Activated CD4-positive, alpha-beta memory T cell treated with anti-CD3 and anti-CD28 coated beads for 36 hours (primary cell): ENCODE measurements at places on chromosomes 5 and 9. TPM values are rescaled to one million over a fixed set of nuclear protein-coding genes. Genes with fewer than 3 reads are reported as not detected.

DNA sequence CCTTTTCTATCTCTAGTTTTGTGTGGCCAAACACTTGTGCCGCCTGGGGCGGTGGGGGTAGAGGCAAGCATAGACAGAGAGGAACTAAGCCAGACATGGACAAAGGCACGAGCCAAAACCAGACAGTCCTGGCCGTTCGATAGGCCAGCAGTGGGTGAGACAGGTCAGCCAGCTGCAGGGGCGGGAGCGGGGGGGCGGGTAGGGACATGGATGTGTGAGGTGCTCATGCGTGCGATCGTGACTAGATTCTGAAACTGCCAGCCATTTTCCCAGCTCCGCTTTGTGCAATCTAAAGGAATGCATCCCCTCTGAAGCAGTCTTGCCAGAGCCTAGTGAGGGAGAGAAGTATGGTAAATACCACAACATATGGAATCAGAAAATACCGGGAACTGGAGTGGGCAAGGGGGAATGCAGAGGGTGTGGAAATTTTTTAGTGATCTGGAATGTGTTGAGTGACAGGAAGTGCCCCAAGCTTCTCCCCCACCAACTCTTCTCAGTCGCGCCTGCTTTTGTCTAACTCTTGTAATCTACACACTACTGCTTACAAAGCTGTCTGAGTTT lies 111.9 kb downstream of the NR6A1 start:
- DNase-seq = peak; percentile 55
- peaks cover 26% of the 10 kb centered on the region for H3K27me3 ChIP-seq
- no peaks in the 10 kb centered on the region for H3K36me3 ChIP-seq

GRCh38 chr5:78367318-78367991 lies 7.0 kb downstream of the SCAMP1 start:
- peaks cover 4% of the 10 kb centered on the region for H3K36me3 ChIP-seq
- no peak overlapping the region for H3K27ac ChIP-seq
- H3K4me3 ChIP-seq = no peak overlapping the region
- H3K27me3 ChIP-seq = no peaks in the 10 kb centered on the region
- peaks cover 41% of the 10 kb centered on the region for H3K4me1 ChIP-seq

DNA sequence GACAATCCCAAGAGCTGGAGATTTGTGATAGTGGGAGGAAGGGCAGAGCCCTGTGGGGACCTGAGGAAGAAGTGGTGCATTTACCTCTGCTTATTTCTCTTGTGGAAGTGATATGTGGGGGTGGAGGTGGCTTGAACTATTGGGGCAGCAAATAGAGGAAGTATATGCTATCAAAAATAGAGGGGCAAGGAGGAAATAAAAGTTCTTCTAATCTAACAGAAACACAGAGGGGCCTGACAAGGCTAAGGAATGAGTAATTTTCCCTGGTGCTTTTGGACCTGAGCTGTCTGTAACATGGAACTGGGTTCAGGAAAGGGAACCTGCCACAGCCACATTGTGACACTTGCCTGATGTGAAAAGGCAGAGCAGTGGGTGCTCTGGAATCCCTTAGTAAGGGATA lies 378.6 kb upstream of the KLF4 start:
- DNase-seq = no peak
- H3K4me1 ChIP-seq = no peaks in the 10 kb centered on the region
- H3K4me3 ChIP-seq = no peak overlapping the region
- no peaks in the 10 kb centered on the region for H3K27me3 ChIP-seq
- H3K27ac ChIP-seq = no peak overlapping the region
- no peaks in the 10 kb centered on the region for H3K36me3 ChIP-seq

DNA sequence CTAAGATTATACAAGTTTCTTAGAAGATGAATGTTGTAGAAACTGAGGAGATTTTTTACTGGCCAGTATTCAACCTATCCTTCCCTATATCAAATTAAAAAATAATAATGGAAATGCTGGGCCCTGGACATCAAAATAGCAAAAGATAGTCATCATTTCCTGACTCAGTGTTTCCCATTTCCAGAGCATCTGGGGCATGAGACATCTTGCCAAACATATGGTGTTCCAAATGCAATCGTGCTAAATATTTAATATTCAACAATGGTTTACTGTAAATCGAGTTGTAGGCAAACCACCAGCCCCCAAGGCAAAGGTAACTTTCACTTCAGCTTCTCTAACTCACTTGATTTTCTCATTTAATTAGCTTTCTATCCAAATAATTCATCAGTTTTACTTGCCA lies 152.9 kb downstream of the FRMD3 start:
- H3K36me3 ChIP-seq = peaks cover 4% of the 10 kb centered on the region
- H3K27ac ChIP-seq = no peak overlapping the region
- no peak overlapping the region for H3K4me3 ChIP-seq
- no peak for DNase-seq
- no peaks in the 10 kb centered on the region for H3K4me1 ChIP-seq

- no peak overlapping the region for H3K4me3 ChIP-seq
- peaks cover 2% of the 10 kb centered on the region for H3K27me3 ChIP-seq
- H3K36me3 ChIP-seq = no peaks in the 10 kb centered on the region
- DNase-seq = peak; percentile 15
- peaks cover 3% of the 10 kb centered on the region for H3K4me1 ChIP-seq
Measured at GRCh38 chr5:168076561-168076991, 214.9 kb upstream of the WWC1 start.

DNA sequence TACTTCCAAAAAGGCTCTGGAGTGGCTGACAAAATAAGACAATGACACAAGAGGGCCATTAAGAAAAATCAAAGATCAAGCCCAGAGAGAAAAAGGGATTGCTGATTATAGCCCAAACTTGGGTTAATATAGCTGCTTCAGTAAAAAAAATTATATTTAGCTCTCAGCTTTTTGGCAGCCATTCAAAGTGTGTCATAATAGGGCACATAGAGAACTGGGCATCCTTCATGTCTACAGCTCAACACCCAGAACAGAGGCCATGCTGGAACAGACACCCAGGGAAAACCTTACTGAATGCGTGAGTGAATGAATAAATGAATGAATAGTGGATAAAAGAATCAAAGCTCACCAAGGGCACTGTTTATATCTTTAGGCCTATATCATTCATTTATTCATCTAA lies 110.1 kb downstream of the SLIT3 start:
- no peaks in the 10 kb centered on the region for H3K4me1 ChIP-seq
- no peaks in the 10 kb centered on the region for H3K36me3 ChIP-seq
- DNase-seq = no peak
- H3K4me3 ChIP-seq = no peak overlapping the region
- peaks cover 2% of the 10 kb centered on the region for H3K27me3 ChIP-seq
- H3K27ac ChIP-seq = no peak overlapping the region

Gene TAF11L6
- not detected for total RNA-seq

DNA sequence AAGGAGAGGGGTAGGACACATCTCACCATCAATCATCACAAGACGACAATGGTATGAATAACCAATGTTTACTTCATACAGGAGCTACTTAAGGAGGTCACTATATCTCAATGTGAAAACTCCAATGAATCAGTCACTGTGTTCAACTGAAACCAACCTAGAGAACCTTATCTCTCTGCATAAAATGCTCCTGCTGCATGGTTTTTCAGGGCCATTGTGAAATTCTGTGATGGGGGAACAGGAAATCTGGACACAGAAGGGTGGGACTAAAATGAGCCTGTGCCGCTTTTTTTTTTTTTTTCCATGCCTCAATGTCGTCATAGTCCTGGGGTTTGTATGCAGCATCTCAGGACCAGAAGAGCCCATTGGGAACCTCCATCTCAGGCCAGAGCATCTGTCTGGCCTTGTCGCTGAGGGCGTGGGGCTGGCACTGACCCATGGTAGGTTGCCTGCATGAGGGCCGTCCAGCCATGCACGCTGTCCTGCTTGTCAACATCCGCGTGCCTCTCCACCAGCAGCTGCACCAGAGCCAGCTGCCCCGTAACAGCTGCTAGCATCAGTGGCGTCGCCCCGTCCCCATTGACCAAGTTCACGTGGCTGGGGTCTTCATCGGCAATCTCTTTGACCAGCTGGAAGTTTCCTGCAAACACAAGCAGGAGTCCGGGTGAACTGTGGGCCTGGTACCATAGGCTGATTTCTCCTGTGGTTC lies 12.7 kb downstream of the ANKS6 start:
- H3K27me3 ChIP-seq = no peaks in the 10 kb centered on the region
- H3K4me3 ChIP-seq = no peak overlapping the region
- DNase-seq = no peak
- H3K27ac ChIP-seq = no peak overlapping the region

DNA sequence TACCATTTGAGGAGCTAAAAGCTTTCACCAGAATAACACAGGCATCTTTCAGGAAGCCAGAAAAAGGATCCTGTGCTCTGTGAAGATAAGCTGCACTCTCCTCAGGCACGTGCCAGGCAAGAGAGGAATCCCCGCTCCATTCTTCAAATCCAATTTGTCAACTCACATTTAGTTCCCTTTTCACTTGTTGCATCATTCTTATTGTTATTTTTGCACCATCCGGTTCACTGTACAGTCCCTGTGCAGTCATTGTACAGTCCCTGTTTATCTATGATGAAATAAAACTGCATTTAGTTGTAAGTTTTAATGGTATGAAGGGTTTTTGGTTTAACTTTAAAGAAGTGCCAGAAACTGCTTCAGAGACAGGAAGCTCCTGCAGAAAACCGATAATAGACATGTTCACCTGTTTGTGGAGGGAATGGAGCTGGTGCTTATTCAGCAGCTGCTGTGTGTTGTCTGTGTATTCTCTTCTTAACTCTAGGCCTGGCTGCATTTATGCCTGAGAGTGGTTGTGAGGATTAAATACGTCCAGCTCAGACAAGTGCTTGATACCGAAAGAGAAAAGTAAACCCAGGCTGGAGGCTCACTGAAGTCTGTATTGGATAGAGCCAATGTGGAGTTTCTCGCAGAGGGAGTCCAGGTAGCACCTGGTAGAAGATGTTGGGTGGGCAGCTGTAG lies 22.4 kb downstream of the IFNW1 start:
- no peak for DNase-seq
- no peak overlapping the region for H3K27ac ChIP-seq
- no peaks in the 10 kb centered on the region for H3K4me1 ChIP-seq
- peaks cover 6% of the 10 kb centered on the region for H3K27me3 ChIP-seq
- H3K4me3 ChIP-seq = no peak overlapping the region
- H3K36me3 ChIP-seq = no peaks in the 10 kb centered on the region

DNA sequence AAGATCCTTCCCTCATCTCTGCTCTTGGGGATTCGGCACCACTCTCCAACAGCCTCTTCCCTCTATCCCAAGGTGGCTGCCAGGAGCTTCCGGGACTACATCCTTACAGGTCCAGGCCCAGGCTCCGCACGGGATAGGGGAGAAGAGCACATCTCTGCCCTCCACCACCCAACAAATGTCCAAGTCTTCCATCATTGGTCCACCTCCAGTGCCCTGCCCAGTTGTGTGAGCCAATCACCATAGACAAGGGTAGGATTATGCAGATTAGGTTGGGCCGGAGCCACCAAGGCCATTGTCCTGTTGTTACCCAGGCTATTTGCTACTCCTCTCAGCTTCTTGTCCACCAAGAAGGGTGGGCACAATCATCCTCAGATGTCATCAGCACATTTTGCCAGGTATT lies 9.1 kb downstream of the UNC5A start:
- no peak overlapping the region for H3K4me3 ChIP-seq
- H3K36me3 ChIP-seq = no peaks in the 10 kb centered on the region
- no peak for DNase-seq
- H3K27me3 ChIP-seq = peaks cover 51% of the 10 kb centered on the region

DNA sequence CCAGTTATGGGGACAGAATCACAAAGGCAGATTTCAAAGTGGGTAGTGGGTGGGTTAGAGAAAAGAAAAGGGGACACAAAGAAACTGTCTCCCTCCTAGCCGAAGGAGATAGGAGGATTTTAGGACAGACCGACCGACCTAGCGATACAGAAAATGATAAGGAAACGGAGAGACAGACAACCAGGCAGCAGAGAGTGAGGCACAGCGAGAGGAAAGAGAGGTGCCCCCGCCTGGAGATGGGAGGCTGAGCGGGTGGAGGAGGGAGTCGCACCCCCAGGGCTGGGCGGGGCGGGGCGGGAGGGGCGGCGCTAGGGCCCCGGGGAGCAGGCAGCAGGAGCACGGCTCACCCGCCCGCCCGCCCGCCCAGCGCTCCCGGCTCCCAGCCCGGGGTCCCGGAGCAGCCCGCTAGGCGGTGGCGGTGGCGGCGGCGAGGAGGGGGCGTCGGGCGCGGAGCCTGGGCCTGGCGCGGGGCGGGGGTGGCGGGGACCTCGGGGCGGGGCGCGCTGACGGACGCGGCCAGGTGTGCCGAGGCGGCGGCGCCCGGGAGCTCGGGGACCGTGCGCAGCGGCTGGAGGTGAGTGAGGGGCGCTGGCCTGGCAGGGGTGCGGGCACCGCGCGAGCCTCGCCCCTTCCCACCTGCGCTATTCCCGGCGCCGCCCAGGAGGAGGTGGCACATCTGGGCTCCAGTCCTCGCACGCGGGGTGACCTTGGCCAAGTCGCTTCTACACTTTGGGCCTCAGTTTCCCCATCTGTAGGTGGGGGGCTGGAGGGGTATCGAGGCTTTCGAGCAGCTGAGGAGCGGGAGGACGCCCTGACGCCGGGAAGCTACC lies 15.9 kb upstream of the SYNPO start:
- H3K4me1 ChIP-seq = peaks cover 17% of the 10 kb centered on the region
- H3K36me3 ChIP-seq = no peaks in the 10 kb centered on the region
- H3K27me3 ChIP-seq = peaks cover 10% of the 10 kb centered on the region

DNA sequence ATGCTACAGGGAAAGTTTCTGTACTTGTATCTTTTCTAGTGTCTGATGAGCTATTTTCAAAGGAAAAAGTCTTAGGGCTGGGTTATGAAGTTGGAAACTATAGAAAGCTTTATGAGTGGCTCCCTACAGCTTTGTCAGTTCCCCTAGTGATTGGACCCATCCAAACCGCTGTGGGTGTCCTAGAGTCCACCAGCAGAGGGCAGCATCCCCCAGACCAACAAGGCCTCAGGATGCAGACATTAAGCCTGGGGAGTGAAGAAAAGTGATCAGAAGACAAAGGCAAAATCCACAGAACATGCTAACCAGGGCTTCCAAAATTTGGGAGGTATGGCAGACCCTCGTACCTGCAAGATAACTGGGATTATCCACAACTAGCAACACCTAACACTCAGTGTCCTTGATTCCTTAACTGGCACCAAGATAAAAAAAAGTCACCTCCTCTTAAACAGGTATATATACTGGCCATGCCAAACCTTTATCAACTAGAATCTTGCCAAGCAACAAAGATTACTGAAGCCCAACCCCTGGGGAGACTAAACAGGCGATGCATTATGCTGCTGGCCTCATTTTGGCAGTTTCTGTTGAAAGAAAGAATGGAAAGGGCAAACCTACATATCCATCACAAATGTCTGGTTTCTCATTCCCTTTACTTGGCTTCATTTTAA lies 110.4 kb upstream of the NR5A1 start:
- peak; percentile 82 for DNase-seq
- peaks cover 4% of the 10 kb centered on the region for H3K27me3 ChIP-seq
- no peaks in the 10 kb centered on the region for H3K36me3 ChIP-seq

- H3K4me1 ChIP-seq = no peaks in the 10 kb centered on the region
- DNase-seq = no peak
- no peak overlapping the region for H3K27ac ChIP-seq
- H3K27me3 ChIP-seq = no peaks in the 10 kb centered on the region
- H3K4me3 ChIP-seq = no peak overlapping the region
- no peaks in the 10 kb centered on the region for H3K36me3 ChIP-seq
Measured at GRCh38 chr9:94148419-94148818, 64.2 kb downstream of the PTPDC1 start.

DNA sequence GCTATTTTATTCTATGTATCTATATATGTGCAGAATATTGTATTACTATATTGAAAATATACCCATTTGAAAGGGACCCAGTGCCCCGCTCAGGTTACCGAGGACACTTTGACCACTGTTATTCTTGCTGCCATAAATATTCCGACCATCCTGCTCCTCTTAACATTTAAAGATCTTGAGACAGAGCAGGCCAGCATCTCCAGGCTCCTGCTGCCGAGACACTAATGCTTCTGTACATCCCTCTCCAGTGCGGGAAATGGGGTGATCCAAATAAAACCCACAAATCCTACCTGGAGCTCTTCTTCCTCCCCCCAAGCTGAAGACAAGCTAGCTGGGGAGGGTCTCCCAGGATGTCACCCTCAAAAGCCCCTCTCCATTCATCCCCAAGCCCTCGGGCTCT lies 3.9 kb downstream of the SH3PXD2B start:
- peaks cover 42% of the 10 kb centered on the region for H3K27me3 ChIP-seq
- peaks cover 15% of the 10 kb centered on the region for H3K4me1 ChIP-seq
- no peaks in the 10 kb centered on the region for H3K36me3 ChIP-seq
- no peak for DNase-seq
